Spleen (tissue), 13 donors: ENCODE measurements at places on chromosomes 12 and 14. TPM values are rescaled to one million over a fixed set of nuclear protein-coding genes. Genes with fewer than 3 reads are reported as not detected.

GRCh38 chr14:63964113-63964512 is 111.3 kb downstream of the SYNE2 start:
- DNase-seq: no peak
- no peak overlapping the region for H3K27ac ChIP-seq
- H3K36me3 ChIP-seq: peaks cover 4% of the 10 kb centered on the region
- H3K4me1 ChIP-seq: peaks cover 10% of the 10 kb centered on the region
- H3K4me3 ChIP-seq: no peak overlapping the region
- no peaks in the 10 kb centered on the region for H3K27me3 ChIP-seq

- DNase-seq: no peak
- H3K36me3 ChIP-seq: no peaks in the 10 kb centered on the region
- H3K4me1 ChIP-seq: no peaks in the 10 kb centered on the region
- H3K27me3 ChIP-seq: no peaks in the 10 kb centered on the region
- no peak overlapping the region for H3K27ac ChIP-seq
These were observed 37.9 kb downstream of the ASCL1 start for GRCh38 chr12:102995372-102995771.

Gene TOMM20L
- not detected for total RNA-seq

GRCh38 chr12:54383041-54383609 is 1.4 kb downstream of the ZNF385A start:
- H3K27ac ChIP-seq: peak overlapping the region; percentile 82
- H3K4me3 ChIP-seq: no peak overlapping the region
- peak; percentile 44 for DNase-seq
- H3K27me3 ChIP-seq: no peaks in the 10 kb centered on the region
- peaks cover 25% of the 10 kb centered on the region for H3K4me1 ChIP-seq

GRCh38 chr12:89821896-89822295 is 113.3 kb upstream of the ATP2B1 start:
- no peaks in the 10 kb centered on the region for H3K36me3 ChIP-seq
- H3K27ac ChIP-seq: no peak overlapping the region
- H3K4me1 ChIP-seq: no peaks in the 10 kb centered on the region
- H3K4me3 ChIP-seq: no peak overlapping the region
- no peak for DNase-seq
- no peaks in the 10 kb centered on the region for H3K27me3 ChIP-seq

Gene MYH6
- total RNA-seq: not detected

Gene KLHDC1
- total RNA-seq: 10.2 TPM

DNA sequence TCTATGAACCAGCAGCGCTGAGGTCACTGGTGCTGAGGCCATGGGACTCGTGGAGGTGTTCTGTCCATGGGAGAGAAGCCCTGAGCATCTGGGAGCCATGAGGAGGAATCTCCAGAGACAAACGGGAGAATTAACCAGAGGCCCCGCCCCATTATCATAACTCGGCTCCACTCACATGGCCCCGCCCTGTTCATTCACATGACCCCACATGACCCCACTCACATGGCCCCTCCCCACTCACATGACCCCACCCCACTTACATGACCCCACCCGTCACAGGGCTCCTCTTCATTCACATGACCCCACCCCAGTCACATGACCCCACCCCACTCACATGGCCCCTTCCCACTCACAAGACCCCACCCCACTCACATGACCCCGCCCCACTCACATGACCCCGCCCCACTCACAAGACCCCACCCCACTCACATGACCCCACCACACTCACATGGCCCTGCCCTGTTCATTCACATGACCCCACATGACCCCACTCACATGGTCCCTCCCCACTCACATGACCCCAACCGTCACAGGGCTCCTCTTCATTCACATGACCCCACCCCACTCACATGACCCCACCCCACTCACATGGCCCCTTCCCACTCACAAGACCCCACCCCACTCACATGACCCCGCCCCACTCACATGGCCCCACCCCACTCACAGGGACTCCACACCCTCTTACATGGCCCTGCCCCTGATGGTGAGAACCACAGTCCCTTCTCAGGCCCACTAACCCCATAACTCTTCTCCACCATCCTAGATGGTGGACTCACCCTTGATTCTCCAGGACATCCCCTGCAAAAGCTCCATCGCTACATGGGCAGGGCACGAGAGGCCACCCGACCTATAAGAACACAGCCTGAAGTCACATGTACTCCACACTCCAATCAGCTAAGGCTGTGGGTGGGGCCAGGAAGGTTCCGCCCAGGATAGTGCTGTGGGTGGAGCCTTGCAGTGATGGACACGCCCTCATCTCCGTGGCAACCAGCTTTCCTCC is 151.1 kb upstream of the SFSWAP start:
- no peak overlapping the region for H3K4me3 ChIP-seq
- H3K36me3 ChIP-seq: no peaks in the 10 kb centered on the region
- no peaks in the 10 kb centered on the region for H3K27me3 ChIP-seq
- H3K27ac ChIP-seq: no peak overlapping the region
- H3K4me1 ChIP-seq: no peaks in the 10 kb centered on the region

DNA sequence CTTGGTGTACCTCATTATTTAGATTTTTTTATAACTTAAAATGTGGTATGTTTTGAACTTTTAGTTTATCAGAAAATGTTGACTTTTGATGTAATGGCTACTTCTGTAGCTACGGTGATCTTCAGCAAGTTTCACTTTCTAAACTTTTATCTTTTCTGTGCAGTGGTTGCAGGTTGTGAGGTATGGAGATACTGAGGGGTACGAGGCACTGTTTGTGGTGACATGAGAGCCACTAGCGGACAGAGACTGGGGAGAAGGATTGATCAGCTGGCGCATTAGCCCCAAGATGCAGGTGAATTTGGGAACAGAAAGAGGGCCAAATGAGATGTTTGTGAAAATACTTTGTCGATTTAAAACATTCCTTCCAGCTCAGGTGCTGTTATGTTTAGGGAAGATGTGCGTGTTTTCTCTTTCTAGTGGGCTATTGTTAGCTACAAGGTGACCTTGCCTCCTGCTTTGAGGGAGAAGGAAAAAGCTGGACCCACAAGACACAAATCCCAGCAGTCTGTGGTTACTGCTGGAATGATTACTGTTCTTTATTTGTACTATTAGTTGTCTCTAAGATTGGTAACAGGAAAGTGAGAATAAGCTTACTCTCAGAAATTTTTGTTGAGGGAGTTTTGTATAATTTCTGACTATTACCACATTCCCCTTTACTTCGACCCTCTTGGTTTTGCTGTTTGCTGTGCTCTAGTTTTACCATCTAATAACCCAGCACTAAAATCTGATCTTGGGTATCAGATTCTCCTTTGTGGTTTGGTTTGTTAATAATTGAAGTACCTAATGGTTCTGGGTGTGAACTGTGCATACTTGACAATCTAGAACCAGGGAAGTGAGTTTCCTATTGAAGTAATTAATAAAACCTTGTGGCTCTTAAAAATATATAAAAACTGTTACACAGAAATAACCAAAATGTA is 61.7 kb downstream of the FBXO34 start:
- peak overlapping the region; percentile 61 for H3K27ac ChIP-seq
- H3K27me3 ChIP-seq: no peaks in the 10 kb centered on the region
- no peak overlapping the region for H3K4me3 ChIP-seq

DNA sequence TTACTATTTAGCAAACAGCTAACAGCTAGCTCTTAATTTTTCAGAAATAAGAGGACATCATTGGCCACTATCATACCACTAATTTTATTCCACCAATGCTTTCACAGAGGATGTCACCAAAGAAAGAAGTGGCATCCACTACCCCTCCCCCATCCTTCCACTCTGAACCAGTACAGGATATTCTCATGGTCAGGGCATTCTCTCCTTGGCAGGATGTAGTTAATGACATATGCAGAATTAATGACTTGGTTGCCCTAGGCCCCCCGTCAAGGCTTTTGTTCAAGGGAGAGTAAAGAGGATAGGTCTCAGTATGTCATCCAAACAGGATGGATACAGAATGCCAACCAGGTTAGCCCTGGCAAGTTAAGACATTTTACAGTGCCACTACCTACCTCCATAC is 18.9 kb upstream of the NUP107 start:
- H3K4me1 ChIP-seq: peaks cover 18% of the 10 kb centered on the region
- H3K27me3 ChIP-seq: no peaks in the 10 kb centered on the region
- DNase-seq: no peak
- H3K4me3 ChIP-seq: no peak overlapping the region
- no peaks in the 10 kb centered on the region for H3K36me3 ChIP-seq
- no peak overlapping the region for H3K27ac ChIP-seq

DNA sequence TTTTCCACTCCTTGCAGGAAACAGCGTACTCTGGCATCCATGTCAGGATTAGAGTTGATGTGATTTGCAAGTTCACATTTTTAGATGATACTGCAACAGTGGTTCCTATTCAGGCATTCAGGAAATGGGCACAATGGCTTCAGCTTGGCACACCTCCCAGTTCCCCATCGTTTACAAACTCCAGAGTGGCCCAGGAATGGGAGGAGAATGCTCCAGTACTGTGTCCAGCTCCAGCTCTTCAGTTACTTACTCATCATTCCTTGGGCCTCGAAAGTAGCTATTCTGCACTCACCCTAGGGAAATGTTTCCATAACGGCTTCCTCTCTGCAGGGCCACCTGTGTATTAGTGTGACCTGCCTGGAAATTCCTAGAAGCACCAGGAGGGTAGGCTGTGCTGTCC is 239.7 kb upstream of the RGS6 start:
- no peaks in the 10 kb centered on the region for H3K27me3 ChIP-seq
- H3K4me1 ChIP-seq: no peaks in the 10 kb centered on the region
- no peak for DNase-seq
- no peak overlapping the region for H3K4me3 ChIP-seq

Gene ATXN3
- 27.1 TPM for total RNA-seq

Gene OAS1
- 63.7 TPM for total RNA-seq

- H3K4me3 ChIP-seq: no peak overlapping the region
- no peak for DNase-seq
- H3K27ac ChIP-seq: no peak overlapping the region
- H3K36me3 ChIP-seq: no peaks in the 10 kb centered on the region
- no peaks in the 10 kb centered on the region for H3K27me3 ChIP-seq
These were observed 472.2 kb upstream of the STXBP6 start for GRCh38 chr14:25522116-25522515.

DNA sequence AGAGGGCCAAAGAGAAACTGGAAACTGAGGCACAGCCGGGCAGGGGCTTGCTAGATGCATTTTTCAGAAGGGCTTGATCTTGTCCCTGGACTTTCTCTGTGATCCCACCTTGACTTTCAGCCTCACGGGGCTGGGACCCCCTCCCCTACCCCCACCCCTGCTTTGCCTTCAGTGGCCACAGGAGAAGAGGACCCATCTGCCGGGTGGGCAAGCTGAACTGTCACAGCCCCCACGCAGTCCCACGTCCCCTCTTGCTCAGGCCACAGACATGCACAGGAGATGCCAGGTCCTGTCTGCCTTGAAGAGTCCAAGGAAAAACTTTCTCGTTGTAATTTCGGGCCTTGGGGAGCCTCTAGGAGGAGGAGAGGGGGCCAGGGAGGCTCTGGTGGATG is 158.9 kb downstream of the KIF26A start:
- H3K4me3 ChIP-seq: no peak overlapping the region
- peaks cover 8% of the 10 kb centered on the region for H3K27me3 ChIP-seq
- no peak overlapping the region for H3K27ac ChIP-seq
- H3K4me1 ChIP-seq: no peaks in the 10 kb centered on the region
- H3K36me3 ChIP-seq: no peaks in the 10 kb centered on the region
- DNase-seq: peak; percentile 56

Gene CARMIL3
- total RNA-seq: 1.3 TPM

Gene AMIGO2
- 27.1 TPM for total RNA-seq

- H3K36me3 ChIP-seq: no peaks in the 10 kb centered on the region
- H3K27me3 ChIP-seq: no peaks in the 10 kb centered on the region
- H3K4me3 ChIP-seq: no peak overlapping the region
- no peaks in the 10 kb centered on the region for H3K4me1 ChIP-seq
- H3K27ac ChIP-seq: no peak overlapping the region
- no peak for DNase-seq
These were observed 95.1 kb upstream of the ARID2 start for GRCh38 chr12:45634273-45634917.

GRCh38 chr12:69266036-69266635 is 26.8 kb downstream of the CPSF6 start:
- no peak overlapping the region for H3K4me3 ChIP-seq
- DNase-seq: no peak
- H3K36me3 ChIP-seq: peaks cover 35% of the 10 kb centered on the region
- no peaks in the 10 kb centered on the region for H3K4me1 ChIP-seq

GRCh38 chr12:77855548-77855947 is 24.9 kb downstream of the NAV3 start:
- no peaks in the 10 kb centered on the region for H3K36me3 ChIP-seq
- peaks cover 7% of the 10 kb centered on the region for H3K4me1 ChIP-seq
- H3K27me3 ChIP-seq: no peaks in the 10 kb centered on the region
- no peak for DNase-seq
- H3K27ac ChIP-seq: no peak overlapping the region

GRCh38 chr14:58059126-58059525 is 92.9 kb downstream of the ARMH4 start:
- no peak overlapping the region for H3K27ac ChIP-seq
- H3K4me1 ChIP-seq: no peaks in the 10 kb centered on the region
- no peaks in the 10 kb centered on the region for H3K36me3 ChIP-seq
- no peaks in the 10 kb centered on the region for H3K27me3 ChIP-seq

Gene ITGB7
- 35.5 TPM for total RNA-seq

Gene PLD4
- total RNA-seq: 30.2 TPM

DNA sequence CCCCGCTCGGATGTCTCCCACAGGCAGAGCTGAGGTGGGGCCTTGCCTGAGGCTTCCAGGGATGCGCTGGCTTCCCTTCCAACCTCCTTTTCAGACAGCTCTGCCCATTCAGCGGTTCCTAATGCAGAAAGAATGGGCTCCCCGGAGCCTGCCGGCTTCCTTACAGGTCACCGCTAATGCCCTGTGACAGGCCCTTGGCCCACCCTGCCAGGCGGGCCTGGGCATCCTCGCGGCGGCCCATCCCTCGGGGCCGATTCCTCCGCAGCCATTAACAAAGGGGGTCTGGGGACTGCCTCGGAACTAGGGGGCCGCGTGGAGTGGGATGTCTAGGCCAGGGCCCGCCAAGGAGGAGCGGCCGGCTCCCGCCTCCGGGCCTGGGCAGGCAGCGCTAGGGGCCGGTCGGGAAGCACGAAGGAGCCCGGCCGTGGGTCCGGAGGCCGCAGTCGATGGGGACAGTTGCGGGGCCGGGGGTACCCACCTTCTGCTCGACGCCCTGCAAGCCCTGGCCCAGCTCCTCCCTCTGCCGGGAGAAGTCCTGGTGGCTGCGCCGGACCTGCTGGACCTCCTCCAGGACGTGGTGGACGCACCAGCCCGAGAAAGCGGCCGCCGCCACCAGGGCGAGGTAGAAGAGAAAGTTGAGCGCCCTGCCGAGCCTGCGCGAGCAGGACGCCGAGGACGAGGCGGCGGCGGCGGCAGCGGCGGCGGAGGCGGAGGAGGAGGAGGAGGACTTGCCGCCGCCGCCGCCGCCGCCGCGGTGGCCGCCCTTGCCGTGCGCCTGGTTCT is 738 bp downstream of the CKAP4 start:
- H3K4me1 ChIP-seq: peaks cover 18% of the 10 kb centered on the region
- H3K36me3 ChIP-seq: no peaks in the 10 kb centered on the region
- no peaks in the 10 kb centered on the region for H3K27me3 ChIP-seq
- peak overlapping the region; percentile 99 for H3K27ac ChIP-seq
- peak; percentile 92 for DNase-seq
- H3K4me3 ChIP-seq: peak overlapping the region; percentile 46

GRCh38 chr12:50633955-50634354 is 129.2 kb downstream of the DIP2B start:
- DNase-seq: no peak
- H3K4me1 ChIP-seq: peaks cover 46% of the 10 kb centered on the region
- no peak overlapping the region for H3K4me3 ChIP-seq
- no peaks in the 10 kb centered on the region for H3K27me3 ChIP-seq
- no peak overlapping the region for H3K27ac ChIP-seq
- no peaks in the 10 kb centered on the region for H3K36me3 ChIP-seq

Gene KSR2
- 0.07 TPM for total RNA-seq

- no peak overlapping the region for H3K27ac ChIP-seq
- peaks cover 3% of the 10 kb centered on the region for H3K36me3 ChIP-seq
- H3K4me1 ChIP-seq: no peaks in the 10 kb centered on the region
- H3K27me3 ChIP-seq: no peaks in the 10 kb centered on the region
- no peak overlapping the region for H3K4me3 ChIP-seq
These were observed 353.1 kb downstream of the NAV3 start for GRCh38 chr12:78183824-78184223.

Gene CLEC9A
- total RNA-seq: 1.3 TPM

Gene RASSF3
- total RNA-seq: 110 TPM

Gene ACRBP
- 13.6 TPM for total RNA-seq
